ENCODE measurements at places on chromosomes 16 and 17.
A peak's percentile ranks its signal among the peaks of the same experiment; 100 is the strongest.

DNA sequence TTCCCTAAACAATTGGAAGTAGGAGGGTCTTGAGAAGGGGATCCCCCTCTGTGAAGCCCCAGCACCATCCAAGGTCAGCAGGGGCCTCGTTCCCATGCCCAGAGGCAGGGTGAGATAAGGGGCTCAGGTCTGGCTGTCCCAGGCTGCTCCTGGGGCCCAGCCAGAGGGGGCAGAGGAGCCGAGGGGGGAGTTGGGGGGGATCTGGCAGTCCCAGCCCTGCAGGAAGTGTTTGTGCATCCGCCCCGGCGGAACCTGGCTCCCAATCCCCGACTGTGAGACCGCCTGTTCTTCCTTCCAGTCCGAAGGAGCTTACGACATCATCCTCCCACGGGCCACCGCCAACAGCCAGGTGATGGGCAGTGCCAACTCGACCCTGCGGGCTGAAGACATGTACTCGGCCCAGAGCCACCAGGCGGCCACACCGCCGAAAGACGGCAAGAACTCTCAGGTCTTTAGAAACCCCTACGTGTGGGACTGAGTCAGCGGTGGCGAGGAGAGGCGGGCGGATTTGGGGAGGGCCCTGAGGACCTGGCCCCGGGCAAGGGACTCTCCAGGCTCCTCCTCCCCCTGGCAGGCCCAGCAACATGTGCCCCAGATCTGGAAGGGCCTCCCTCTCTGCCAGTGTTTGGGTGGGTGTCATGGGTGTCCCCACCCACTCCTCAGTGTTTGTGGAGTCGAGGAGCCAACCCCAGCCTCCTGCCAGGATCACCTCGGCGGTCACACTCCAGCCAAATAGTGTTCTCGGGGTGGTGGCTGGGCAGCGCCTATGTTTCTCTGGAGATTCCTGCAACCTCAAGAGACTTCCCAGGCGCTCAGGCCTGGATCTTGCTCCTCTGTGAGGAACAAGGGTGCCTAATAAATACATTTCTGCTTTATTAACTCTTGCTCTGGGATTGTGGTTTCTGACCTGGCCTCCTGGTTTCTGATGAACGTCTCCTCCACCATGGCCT is 14.9 kb downstream of the GPRC5C start:
- no peak for DNase-seq

DNA sequence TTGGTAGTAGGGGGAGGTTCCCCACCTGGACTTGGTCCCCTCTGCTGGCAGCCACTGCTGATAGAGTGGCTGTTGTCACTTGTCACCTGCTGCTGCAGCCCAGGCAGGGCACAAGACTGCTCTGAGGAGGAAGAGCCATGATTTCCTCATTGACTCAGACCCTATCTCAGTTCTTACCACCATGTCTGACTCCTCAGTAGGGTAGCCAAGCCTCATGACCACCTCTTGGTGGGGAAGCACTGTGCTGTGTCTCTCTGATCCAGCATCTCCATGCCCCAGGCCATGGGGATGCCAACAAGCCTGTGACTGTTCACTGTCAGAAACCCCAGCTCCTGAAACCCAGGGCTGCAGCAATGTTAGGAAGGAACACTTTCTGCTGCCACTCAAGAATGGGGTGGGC is 173.0 kb downstream of the WSCD1 start:
- no peak for DNase-seq

DNA sequence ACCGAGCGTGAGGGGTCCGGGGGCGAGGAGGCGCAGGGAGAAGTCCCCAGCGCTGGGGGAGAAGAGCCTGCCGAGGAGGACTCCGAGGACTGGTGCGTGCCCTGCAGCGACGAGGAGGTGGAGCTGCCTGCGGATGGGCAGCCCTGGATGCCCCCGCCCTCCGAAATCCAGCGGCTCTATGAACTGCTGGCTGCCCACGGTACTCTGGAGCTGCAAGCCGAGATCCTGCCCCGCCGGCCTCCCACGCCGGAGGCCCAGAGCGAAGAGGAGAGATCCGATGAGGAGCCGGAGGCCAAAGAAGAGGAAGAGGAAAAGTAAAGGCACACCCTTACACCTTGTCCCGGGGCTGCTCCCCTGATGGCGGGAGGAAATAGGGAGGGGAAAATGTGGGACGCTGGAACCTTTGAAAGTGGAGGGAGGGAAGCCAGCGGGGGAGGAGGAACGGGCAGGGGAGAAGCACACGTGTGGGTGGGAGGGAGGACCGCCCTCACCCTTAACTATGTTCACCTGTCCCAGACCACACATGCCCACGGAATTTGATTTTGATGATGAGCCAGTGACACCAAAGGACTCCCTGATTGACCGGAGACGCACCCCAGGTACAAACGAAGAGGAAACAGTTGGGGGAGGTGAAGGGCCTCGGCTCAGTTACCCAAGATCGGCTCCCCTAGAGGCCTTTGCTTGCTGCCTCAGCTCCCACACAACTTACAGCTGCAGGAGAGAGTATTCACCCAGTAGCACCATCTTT is 916 bp downstream of the PAGR1 start:
- DNase-seq, result peak; percentile 24

GRCh38 chr17:8794636-8795035 is 4.5 kb downstream of the MFSD6L start:
- DNase-seq, result no peak

DNA sequence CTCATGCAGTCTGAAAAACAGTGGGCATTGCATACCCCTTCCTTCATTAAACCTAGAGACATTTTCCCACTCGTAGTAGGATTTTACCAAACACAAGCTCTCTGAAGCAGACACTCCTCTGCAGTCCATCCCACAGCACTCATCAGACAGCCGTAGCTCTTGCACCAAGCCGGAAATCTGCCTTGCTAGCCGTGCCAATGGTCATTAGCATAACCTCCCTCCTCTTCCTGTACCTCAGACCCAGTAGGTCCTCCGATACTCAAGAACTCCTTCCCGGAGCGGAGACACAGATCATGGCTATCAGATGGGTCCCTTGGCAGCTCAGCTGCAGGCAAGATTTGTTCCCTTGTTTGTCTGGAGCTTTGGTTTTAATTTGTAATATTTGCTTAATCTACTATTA is 483.1 kb upstream of the PSMD7 start:
- no peak for DNase-seq

- no peak for DNase-seq
These were observed 14.1 kb downstream of the SLC7A6OS start for GRCh38 chr16:68296693-68297092.

DNA sequence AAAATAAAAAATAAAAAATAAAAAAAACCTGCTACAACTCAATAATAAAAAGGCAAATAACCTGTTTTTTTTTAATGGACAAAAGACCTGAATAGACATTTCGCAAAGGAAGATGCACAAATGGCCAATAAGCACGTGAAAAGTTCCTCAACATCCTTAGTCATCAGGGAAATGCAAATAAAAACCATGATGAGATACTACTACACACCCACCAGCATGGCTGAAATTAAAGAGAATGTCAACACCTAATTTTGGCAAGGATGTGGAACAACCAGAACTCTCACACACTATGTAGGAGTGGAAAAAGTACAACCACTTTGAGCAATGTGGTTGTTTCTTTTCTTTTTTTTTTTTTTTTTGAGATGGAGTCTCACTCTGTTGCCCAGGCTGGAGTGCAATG is 24.6 kb downstream of the COG7 start:
- no peak for DNase-seq

GRCh38 chr16:22186517-22186916 is 19.6 kb upstream of the EEF2K start:
- no peak for DNase-seq

DNA sequence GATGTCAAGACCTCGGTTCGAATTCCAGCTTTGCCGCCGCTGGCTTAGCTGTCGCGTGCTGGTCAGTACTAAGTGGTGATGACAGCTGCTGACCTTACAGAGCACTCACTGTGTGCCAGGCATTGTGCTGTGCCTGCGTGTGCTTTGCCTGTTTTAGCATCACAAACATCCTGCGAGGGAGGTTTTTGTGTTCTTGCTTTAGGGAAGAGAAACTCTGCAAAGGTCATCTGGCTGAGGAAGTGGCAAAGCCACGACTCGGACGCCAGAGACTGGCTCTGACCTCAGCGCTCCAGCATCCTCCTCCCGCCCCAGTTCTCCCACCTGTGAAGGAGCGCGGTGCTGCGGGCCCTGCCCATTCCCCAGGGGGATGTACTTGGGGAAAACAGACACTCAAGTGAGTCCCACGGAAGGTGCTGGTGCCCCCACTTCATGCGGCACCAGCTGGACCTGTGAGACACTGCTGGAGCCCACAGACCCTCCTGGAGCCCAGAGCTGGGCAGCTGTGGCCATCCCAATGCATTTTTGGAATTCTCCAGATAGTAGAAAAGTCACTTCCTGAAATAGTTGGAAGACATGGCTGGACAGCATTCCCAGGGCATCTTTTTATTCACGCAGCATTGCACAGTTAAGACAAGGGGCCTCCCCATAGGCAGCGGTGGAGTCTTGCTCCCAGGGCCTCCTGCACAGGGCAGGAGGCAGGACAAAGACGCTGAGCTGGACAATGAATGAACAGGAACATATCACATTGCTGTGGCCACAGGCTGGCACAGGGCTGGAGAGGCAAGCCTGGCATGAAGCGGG is 20.0 kb upstream of the HERPUD1 start:
- no peak for DNase-seq

GRCh38 chr17:31907342-31907962 is 5.9 kb upstream of the UTP6 start:
- DNase-seq, result no peak

GRCh38 chr16:49350265-49351095 is 23.1 kb upstream of the C16orf78 start:
- DNase-seq, result no peak

DNA sequence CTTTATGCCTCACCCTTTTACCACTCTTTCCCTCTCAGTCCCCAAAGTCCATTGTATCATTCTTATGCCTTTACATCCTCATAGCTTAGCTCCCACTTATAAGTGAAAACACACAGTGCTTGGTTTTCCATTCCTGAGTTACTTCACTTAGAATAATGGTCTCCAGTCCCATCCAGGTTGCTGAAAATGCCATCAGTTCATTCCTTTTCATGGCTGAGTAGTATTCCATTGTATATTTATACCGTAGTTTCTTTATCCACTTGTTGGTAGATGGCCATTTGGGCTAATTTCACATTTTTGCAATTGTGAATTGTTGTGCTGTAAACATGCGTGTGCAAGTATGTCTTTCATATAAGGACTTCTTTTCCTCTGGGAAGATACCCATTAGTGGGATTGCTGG is 597.3 kb downstream of the WWOX start:
- no peak for DNase-seq

DNA sequence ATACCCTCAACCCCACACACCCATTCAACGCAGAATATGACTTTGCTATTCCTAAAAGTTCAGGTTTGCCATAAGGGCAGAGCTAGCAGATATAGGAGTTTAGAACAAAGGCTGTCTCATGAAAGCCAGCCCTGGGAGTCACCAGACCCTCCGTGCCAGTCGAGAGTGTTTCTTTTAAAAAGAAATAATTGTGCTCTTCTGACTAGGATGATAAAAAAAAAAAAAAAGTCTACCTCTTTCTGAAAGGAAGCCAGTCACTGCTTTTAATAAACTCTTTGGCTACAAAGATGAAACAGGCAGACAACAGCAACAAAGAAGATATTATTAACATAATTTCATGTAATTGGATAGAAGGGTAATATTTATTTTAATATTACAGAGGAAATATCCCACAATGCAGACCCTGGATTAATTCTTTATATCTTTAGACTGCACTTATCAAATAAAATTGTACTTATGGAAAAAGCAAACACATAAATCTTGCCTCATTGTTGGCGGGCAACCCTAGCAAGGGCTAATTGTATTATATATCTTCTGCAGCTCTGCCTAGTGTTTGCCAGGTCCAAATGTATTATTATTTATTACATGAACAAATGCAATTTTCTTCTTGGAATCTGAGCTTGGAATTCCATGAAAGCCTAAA is 277.5 kb upstream of the DYNLRB2 start:
- DNase-seq, result no peak

DNA sequence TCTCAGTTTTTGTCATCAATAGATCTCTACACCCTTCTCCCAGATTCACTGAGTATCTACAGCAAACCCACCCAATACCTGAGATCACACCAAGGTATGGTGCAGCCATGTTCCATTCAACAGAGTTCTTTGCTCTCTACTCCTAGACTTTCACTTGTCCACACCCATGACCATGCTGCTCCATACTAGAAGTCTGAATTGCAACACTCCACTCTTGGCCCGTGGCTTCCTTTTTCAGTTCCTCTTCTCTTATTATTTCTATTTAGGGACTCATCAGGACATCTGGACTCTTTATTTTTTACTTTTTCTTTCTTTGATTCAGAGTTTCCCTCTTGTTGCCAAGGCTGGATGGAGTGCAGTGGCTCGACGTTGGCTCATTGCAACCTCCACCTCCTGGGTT is 37.1 kb downstream of the YWHAE start:
- DNase-seq, result no peak

- no peak for DNase-seq
These were observed 145.9 kb upstream of the LHX1 start for GRCh38 chr17:36791150-36791941.

DNA sequence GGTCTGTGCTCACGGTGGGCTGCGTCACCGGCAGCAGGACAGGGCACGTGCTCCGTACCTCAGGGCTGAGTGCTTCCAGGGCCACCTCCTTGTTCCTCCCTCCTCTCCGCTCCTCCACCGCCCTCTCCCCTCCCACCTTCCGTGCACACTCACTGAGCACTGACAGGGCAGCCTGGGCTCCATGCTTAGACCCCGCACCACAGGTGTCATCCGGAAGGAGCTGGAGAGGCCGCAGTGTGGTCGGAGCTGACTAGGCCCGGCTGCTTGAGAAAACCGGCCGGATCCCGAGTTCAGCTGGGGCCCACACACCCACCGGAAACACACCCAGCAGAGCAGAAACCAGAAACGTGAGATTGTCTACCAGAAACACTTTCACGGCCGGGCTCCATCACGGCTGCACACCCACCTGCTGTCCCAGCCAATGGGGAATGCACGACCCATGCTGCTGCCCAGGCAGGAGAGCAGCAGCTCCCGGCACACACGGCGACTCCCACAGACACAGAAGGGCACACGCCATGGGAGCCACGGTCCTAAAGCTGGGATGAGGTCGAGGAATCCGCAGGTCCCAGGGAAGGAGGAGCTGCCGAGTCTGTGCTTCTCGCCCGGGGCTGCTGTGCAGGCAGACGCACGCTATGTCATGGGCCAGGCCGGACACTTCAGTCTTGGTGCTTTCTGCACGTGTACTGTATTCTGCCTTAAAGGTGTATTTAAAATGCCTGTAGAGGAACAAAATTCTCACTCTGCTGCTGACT is 55.0 kb upstream of the ZNF469 start:
- DNase-seq, result no peak

- DNase-seq, result no peak
These were observed 46.1 kb upstream of the MTMR4 start for GRCh38 chr17:58560511-58560910.

GRCh38 chr17:8122924-8123694 is 797 bp downstream of the HES7 start:
- DNase-seq, result no peak

GRCh38 chr16:87951552-87952538 is 611 bp downstream of the BANP start:
- no peak for DNase-seq

DNA sequence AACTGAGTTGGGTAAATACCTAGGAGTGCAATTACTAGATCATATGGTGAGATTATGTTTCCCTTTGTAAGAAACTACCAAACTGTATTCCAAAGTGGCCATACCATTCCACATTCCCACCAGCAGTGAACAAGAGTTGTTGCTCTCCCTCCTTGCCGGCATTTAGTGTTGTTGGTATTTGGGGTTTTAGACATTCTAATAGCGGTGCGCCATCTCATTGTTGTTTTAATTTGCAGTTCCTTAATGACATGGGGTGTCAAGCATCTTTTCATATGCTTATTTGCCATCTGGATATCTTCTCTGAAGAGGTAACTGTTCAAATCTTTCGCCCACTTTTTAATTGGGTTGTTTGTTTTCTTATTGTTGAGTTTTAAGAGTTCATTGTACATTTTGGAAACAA is 164.2 kb upstream of the LHX1 start:
- DNase-seq, result no peak
